Stimulated activated naive CD8-positive, alpha-beta T cell treated with anti-CD3 and anti-CD28 coated beads, Interleukin-15, amount 100 ng/mL, for 72 hours (primary cell): ENCODE measurements at places on chromosomes 4 and X.

GRCh38 chr4:117664706-117665444, 369.4 kb upstream of the NDST3 start:
- DNase-seq = no peak

DNA sequence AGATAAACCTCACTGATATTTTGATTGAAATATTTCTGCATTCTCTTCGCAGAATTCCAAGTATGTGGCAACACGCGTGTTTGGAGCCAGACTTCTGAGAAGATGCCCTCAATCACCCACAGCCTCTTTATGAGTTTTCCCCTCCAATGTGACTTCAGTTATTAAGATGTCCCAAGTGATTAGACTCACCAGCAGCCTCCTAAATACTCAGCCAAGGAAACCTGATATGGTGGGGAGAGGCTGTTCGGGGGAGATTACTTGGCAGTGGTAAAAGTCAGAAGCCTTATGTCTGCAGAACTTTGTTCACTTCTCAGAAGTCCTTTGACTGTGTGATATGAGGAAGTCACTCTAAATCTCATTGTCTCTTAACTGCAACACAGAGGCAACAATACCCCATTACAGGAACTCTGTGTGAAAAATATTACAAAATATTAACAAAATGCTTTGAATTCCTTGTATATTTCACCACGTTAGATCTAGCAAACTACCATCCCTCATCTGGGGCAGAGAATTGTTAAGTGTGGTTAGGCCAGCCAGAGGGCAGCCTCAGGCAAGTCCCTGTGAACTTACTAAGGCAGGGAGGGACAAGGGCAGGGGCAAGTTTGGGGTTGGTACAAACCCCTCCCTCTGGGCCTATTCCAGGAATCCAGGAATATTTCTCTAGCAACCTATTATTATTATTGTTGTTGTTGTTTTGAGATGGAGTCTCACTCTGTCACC, 151.4 kb upstream of the USP9X start:
- no peak for DNase-seq

- no peak for DNase-seq
Observed at GRCh38 chr4:71609651-71610050, 174.2 kb downstream of the GC start.

DNA sequence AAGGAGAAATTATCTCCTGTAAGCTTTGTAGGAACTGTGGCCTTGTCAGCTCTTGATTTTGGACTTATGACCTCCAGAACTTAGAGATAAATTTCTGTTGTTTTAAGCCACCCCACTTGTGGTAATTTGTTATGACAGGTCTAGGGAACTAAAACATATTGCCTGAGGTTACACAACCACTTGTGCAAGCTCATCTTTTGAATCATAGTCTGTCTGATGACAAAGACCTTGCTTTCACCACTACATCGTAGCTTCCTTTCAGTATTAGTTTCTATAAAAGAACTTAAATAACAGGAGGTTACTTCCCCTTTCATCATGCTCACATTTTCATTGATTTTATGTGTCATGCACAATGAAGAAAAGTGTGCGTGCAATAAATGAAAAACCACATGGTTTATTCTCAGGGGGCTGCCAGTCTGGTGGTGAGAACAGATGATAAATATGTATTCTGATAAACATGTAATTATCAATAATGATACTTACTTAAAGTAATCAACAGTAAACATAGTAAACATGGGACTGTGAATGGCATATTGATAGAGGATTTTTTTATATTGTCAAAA, 690.0 kb upstream of the HS3ST1 start:
- no peak for DNase-seq

GRCh38 chr4:44651425-44651824, at the start of gene YIPF7:
Gene YIPF7, minus strand, starts transcription at chr4:44651625. Its CDS starts 1,525 bp downstream, at chr4:44650100.
- no peak for DNase-seq

- no peak for DNase-seq
Observed at GRCh38 chrX:74180716-74181115, 123.3 kb upstream of the ZCCHC13 start.

DNA sequence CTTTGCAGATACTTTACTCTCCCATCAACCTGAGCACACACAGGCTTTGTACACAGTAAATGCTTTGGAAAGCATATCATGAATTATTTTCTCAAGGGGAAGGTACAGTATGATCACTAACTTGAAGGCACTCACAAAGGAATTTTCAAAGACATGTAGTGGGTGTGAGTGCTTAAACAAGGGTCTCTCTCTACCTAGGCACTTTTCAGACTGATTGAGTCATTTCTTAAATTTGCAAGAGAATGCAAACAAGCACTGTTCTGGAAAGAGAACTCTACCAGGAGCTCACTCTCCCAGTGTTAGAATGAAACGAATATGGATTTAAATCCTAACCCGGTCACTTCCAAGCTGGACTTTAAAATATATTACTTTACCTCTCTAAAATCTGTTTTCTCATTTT, 85.7 kb downstream of the MAML3 start:
- DNase-seq = no peak

- no peak for DNase-seq
Observed at GRCh38 chrX:10983526-10983925, 127.6 kb upstream of the HCCS start.

DNA sequence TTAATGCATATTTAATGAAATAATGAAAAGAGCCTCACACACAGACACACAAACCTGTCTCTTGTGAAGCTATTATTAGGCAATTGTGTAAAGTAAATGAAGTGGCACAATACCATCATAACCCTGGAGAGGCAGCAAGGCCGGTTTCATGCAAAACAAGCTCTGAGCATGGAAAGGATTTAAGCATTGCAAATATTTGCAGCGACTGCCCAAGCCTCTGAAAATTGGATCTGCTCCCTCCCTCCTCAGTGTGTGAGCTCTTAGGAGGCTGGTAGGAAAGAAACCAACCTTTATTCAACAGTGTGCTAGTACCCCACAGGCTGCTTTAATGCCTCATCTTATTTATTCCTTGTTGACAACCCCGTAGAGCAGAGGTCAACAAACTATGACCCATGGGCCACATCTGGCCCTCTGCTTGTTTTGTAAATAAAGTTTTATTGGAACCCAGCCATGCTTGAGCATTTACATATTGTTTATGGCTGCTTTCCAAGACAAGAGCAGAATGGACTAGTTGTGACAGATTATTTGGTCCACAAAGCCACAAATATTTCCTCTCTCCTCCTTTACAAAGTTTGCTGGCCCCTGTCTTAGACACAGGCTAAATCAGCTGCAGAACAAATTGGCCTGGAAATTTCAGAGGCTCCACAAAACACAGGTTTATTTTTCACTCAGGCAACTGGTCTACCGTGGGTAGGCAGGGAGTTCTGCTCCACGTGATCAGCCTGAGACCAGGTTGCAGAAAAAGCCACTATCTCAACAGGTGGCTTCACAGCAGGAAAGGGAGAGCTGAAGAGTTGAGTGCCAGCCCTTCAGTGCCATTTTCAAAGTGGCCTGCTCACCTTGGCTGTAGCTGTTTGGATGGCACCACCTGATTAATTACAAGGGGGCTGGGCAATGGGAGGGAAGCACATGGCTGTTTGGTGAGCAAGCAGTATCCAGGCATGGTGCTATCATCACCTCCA, 16.8 kb downstream of the RS1 start:
- DNase-seq = no peak

DNA sequence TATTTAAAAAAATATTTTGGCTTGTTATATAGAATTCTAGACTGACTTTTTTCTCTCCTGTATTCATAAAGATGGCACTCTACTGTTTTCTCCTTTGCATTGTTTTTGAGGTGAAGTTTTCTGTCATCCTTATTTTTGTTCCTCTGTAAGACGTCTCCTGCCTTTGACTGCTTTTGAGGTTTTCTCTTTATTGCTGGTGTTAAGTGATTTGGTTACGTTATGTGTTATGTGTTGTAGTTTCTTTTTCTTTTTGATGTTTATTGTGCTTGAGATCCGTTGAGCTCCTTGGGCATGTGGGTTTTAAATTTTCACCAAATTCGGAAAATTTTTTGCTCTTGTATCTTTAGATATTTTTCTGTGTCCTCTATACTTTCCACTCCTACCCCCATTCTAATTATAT, 50.0 kb downstream of the KDM6A start:
- DNase-seq = no peak

GRCh38 chrX:126509923-126510322, 42.7 kb downstream of the DCAF12L1 start:
- DNase-seq = no peak

DNA sequence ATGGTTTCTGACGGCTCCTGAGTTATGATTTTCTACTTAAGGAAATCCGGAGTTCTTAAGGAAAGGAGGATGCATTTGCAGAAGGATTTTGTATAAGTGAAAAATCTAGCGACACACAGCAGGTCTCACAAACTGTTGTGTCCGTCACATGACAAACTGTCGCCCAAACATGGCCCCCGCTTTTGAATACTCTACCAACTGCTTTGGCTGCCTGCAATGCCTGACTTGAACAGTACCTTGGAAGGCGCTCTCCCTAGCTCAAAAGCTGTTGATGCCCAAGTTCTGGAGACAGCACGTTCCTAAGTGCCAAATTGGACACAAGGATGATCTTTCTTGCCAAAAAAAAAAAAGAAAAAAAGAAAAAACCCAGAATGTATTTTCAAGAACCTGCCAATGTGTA, 103.2 kb downstream of the ENPP6 start:
- DNase-seq = no peak

- DNase-seq = no peak
Observed at GRCh38 chr4:104457308-104457981, 37.2 kb downstream of the CXXC4 start.

- no peak for DNase-seq
Observed at GRCh38 chrX:15340867-15341266, 5.5 kb upstream of the PIGA start.

DNA sequence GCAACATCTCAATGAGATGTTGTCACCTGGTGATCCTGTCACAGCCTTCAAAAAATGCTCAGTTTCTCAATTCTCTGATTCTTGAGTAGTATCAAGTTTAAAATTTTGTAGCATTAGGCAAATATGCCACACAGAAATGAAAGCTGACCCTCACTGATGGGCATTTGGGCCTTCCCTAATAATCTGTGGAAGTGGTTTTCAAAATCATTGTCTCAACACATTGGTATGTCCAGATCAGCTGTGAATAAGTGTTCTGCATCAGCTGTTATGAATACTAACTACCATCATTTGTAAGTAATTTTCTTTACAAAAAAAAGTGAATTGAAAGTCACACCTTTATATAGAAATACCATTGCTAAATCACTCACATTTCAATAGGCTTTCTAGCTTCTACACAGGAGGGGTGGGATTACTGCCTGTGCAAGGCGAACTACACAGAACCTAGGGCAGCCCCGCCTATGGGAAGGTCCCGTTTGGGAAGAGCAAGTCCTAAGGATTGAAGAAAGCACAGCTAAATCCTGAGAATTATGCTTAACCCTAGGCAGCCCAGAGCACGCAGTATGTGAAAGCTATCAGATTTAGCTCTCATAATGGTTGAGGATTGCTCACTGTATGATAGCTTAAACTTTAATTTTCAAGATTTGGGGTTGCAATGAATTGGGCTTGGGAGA, 73.4 kb downstream of the GPC3 start:
- no peak for DNase-seq

- peak; percentile 57 for DNase-seq
Observed at GRCh38 chrX:136251041-136251991, at the start of gene MAP7D3. Gene MAP7D3, minus strand, starts transcription at chrX:136251400. Its CDS starts 42 bp downstream, at chrX:136251358.

DNA sequence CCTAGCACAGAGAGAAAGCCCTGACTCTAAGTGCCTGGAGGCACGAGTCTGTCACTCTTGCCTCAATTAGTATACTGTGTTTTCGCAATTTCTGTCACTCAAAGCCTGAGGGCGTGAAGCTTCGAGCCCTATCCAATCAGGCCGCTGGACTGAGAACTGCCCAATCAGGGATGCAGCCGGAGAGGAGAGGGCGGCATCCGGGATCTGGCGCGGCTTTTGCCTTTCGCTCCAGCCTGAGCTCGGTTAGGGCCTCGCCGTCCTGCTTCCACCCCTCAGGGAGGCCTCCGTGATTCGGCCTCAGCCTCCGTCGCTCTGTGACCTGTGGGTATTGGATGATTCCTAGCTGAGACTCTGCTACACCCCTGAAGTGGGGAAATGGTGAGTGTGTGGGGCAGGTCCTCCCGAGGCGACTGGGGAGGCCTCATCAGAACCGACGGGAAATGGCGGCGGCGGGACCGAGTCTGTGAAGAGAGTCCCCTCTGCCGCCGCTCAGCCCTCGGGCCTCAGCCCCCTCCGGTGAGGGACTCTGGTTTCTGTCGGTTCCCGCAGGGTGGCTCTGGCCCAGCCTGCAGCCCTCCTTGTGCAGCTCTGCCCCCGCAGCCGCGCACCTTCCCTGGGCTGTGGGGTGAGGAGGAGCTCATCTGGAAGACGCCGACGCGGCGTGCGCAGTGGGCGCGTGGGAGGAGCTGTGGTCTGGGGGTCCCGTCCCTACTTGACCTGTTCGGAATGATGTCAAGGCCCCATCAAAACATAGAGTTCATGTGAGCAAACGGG, 48.5 kb downstream of the ZNF141 start:
- DNase-seq = no peak
